ENCODE measurements at places on chromosomes 2 and 18.

DNA sequence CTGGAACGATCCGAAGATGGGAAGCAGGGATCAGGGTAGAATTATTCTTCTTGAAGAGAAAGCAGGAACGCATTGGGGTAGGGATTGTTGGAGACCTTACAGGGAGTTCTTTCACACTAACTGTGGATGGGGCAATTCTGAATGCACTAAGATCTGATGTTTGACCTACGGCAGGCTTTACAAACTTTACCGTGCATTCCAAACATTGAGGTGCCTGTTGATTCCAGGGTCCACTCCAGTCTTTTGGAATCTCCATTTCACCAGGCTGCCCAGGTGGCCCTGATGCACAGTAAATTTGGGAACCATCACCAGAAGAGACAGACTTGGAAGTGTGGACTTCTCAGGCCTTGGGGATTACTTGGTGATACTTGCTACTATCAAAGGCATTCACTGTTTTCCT, 76.9 kb downstream of the RFTN2 start:
- no peak for DNase-seq

DNA sequence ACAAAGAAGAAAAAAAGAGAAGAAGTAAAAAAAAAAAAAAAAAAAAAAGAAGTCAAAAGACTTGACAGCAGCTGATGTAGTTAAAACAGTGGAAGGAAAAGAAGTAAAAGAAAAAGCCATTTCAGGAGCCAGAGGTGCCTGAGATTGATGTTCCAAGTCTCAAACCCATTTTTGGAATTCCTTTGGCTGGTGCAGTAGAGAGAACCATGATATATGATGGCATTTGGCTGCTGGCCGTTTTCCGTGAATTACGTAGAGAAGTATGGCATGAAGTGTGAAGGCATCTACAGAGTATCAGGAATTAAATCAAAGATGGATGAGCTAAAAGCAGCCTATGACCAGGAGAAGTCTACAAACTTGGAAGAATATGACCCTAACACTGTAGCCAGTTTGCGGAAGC, 7.6 kb upstream of the CHST10 start:
- DNase-seq = no peak

GRCh38 chr2:45330108-45330507, 281.0 kb downstream of the SRBD1 start:
- no peak for DNase-seq

DNA sequence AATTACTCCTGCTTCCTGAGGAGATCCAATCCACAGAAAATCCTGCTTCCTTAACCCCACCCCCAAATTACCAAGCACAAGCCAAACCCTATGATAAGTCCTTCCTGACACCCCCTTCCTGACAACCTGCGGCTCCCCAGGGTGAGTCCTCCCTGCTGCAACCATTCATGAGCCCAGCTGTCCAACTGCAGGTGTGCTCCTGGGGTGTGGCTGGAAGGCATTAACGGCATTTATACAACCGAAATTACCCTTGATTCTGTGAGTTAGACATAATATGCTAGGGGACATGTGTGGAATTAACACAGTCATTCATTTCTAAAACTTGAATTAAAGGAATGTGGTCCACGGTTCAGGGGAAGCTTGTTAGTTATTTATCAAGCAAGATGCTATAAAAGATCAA, 119.0 kb upstream of the ALKAL2 start:
- no peak for DNase-seq

DNA sequence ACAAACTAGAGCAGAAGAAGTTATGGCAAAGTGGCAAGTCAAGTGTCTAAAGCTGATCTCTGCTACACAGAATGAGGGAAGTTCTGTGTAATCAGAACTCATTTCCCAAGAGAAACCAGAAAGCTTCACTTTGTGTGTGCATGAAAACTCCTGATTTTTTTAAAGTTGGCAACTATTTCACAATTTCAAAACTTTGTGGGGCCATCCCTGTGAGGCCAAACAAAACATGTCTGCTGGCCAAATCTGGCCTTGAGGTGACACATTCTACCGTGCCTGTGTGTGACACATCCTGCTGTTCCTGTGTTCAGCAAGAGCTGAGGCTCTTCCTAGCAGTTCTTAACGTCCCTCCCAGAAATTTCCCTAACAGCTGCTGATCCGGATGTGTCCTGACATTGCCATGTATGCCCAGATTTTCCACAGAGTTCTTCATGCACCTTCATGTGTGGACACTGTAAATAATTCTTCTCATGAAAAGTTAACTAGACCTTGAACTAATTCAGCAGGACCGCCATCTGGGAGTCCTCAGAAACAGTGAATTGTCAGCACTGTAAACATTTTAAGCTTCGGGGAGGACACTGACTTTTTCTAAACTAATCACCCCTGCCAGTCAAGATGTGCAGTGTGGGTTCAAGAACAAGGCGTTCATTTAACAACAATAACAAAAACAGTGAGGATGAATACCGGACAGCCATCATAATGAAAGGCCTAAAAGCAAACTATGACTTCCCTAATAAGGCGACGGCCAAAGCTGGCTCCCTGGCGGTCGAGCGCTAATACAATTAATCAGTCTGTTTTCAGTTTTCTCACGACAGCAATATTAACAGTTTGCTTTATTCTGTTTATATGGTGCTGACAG, 99.0 kb downstream of the PLEKHM3 start:
- DNase-seq = peak; percentile 39

DNA sequence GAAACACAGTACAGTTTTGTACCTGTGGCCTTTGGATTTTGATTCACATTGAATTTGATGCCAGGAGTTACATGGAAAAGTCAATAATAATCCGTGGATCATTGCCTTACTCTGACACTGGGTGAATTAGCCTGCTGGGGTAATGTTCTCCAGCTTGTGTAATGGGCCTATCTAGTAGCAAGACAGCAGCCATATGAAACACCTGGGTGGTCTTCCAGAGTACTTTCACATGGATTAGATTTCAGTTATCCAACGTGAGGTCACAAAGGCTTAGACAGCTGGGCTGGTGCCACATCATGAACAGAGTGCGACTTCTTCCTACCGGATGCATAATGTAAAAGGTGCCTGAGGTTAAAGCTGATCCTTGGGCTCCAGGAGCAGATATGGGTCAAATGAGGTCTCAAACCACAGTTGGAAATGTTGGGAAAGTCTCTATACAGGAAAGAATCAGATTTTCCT, 486.8 kb downstream of the PARD3B start:
- DNase-seq = no peak

GRCh38 chr2:159895258-159896065, 97.5 kb upstream of the CD302 start:
- no peak for DNase-seq

DNA sequence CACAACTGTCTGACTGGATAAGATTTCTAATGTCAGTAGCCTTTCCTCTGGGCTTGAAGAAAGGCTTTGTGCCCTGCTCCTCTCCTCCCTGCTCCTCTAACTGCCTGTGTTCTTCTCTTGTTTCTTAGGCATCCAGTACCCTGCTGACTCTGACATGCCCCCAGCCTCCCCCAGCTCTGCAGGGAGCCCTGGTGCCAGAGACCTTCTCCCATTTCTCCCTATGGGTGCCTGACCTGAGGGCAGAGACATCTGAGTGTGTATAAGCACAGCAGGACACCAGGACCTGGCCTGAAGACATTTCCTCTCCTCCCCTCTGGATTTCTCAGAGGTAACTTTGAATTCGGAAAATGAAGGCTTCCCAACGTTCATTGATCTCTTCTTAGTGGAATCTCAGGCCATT, 23.6 kb downstream of the RNF144A start:
- no peak for DNase-seq

DNA sequence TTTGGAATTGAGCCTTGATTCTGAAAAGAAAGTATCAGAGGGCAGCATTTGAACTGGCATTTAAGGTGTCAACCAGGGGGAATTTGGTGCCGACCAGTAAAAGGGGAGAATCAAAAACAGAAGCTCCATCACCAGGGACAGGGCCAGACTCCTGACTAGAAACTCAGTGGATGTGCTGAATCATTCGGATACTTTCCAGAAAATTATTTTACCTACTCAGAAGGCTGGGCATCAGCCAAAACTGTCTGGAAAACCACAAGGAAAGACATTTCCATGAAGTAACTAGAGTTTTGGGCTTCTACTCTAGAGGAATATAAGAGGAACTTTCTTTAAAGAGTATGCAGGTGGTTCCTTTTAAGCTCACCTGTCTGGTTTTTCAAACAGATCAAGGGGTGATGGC, 756.6 kb downstream of the RNF144A start:
- no peak for DNase-seq

DNA sequence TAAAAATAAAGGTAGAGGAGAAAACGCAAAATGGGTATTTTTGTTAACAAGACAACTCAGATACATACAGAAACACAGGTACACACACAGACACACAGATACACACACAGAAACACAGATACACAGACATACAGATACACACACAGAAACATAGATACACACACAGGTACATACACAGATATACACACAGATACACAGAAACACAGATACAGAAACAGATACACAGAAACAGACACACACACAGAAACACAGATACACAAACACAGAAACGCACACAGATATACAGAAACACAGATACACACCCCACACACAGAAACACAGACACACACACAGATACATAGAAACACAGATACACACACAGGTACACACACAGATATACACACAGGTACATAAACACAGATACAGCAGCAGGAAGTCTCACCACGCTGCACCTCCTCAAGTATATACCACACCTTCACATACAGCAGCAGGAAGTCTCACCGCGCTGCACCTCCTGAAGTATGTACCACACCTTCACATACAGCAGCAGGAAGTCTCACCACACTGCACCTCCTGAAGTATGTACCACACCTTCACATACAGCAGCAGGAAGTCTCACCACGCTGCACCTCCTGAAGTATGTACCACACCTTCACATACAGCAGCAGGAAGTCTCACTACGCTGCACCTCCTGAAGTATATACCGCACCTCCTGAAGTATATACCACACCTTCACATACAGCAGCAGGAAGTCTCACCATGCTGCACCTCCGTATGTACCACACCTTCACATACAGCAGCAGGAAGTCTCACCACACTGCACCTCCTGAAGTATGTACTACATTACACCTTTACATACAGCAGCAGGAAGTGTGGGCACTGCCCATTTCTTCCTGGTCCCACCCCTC, 250.5 kb downstream of the HDAC4 start:
- peak; percentile 19 for DNase-seq

- DNase-seq = no peak
Observed at GRCh38 chr2:66547887-66548286, 113.0 kb downstream of the MEIS1 start.

DNA sequence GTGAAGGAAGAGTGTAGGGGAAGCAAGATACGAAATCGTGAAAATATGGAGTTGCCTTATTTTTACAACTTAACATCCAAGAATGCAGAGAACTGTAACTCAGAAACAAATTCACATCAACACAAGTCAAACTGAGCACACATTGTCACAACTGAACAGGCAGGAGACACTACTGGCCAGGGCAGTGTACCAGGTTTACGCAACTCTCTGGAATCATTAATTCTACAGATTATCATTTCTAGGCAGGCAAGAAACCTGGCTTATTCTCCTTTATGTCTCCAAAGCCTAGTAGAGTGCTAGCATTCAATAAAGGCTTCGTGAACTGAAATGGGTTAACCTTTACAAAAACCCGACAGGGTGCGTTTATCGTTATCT, 584 bp downstream of the COA5 start:
- DNase-seq = no peak

DNA sequence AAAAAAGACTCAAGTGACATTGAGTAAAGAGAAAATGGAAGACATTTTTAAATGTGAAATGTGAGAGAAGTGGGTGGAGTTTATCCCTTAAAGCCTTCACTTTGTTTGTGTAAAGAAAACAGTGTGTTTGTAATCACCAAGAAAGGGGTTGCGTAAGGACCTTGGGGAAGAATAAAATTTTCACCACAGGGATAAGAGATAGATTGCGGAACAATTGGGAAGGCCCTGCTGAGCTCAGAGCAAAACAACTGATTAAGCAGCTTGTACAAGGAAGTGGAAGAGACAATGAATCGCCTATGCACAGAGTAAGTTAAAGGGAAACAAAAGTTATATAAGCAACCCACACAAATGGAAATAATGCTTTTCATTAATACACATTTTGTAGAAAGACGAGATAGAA, 327.7 kb downstream of the RAD51AP2 start:
- no peak for DNase-seq

GRCh38 chr2:217672472-217672871, 330.3 kb downstream of the TNS1 start:
- no peak for DNase-seq

GRCh38 chr2:134348239-134348638, 94.4 kb downstream of the MGAT5 start:
- DNase-seq = no peak

DNA sequence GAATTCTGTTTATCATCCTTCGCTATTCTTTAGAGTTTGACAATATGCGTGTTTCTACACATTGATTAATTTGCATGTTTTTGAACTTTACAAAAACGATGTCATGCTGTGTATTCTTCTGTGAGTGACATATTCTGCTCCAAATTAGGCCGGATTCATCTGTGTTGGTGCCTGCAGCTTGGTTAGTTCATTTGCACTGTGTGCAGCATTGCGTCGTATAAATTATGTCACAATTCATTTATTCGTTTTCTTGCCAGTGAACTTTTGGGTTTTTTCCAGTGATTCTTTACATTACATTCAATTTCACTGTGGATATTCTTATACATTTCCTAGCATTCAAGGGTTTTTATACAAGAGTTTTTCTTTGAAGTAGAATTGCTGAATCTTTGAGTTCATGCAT, 118.3 kb downstream of the KCNF1 start:
- no peak for DNase-seq

- DNase-seq = no peak
Observed at GRCh38 chr2:73931531-73932500, 5.1 kb downstream of the DGUOK start.

DNA sequence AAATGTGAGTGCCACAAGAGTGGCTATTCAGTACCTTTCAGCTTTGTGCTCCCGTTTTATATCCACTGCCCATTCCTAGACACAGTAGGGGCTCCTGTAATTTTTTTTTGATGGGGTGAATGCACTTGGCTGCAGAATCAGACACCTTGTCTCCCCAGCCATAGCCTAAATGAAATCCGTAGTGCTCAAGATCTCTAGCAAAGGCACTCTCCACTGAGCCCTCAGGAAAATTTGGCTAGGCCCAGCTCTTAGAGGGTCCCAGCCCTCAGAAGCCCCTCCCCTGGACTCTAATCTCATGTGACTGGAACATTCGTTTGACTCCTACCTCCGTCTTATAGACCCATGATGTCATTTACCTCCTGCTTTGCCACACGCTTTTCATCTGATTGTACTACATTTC, 323.9 kb downstream of the SMAD2 start:
- DNase-seq = no peak

- DNase-seq = no peak
Observed at GRCh38 chr18:33761363-33761762, 183.3 kb downstream of the ASXL3 start.

GRCh38 chr2:102717308-102718018, 44.4 kb upstream of the TMEM182 start:
- DNase-seq = no peak

- DNase-seq = no peak
Observed at GRCh38 chr2:158775273-158776027, 19.7 kb upstream of the DAPL1 start.

DNA sequence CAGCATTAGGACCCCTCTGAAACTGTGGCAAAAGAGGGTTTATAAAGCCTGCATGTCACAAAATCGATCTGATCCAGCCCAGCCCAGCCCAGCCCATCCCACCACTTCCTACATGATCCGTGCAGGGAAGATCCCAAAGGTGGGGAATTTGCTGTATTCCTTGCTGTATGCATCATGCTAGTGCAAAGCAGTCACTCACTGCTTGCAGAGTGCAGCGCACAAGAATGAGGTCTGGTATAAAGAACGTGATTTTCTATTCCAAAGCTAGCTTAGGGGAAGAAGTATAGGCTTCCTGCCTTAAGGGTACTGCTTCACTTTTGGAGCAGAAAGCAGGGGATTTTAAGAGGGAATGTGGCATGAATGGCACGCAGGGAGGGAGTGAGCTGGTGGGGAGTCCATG, 18.9 kb upstream of the SERPINB11 start:
- DNase-seq = no peak
